Naive thymus-derived CD8-positive, alpha-beta T cell (primary cell): ENCODE measurements at places on chromosomes 5 and 9.
A peak's percentile ranks its signal among the peaks of the same experiment; 100 is the strongest.

DNA sequence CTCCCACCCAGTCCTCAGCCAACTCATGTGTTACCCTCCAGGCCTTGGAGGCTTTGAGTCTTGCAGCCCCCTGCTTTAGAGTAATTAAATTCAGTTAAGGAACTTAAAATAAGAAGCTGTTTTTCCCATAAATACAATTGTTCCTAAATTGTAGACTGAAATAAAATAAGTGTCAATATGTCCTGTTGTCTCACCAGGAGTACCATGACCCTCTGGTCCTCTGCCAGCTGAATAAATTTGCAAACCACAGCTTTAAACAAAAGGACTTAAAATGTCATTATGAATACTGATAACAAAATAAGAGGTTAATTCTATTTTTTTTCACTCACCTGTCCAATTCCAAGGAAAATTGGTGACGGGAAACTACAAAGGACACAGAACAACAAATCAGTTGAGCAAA lies 15.6 kb downstream of the SLC35D2 start:
- no peak for DNase-seq

GRCh38 chr5:59684388-59685190 lies 208.9 kb downstream of the PDE4D start:
- no peak for DNase-seq

DNA sequence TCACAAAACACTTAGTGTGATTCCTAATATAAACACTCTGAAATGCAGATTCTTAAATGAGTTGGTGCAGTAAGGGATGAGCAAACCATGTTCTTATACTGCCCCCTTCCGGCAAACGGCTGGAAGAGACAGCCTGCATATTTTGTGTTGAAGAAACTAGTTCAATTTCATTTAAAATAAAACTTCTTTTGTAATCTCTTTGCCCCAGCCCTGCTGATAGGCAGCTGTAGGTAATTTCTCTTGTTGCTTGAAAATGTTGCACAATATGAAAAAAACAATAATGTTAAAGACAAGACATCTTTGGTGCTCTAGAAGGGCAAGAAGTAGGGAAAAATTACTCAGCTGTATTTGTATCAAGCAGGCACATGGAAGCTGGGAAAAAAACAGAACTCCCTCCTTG lies 89.7 kb upstream of the CCNG1 start:
- DNase-seq: peak; percentile 25

DNA sequence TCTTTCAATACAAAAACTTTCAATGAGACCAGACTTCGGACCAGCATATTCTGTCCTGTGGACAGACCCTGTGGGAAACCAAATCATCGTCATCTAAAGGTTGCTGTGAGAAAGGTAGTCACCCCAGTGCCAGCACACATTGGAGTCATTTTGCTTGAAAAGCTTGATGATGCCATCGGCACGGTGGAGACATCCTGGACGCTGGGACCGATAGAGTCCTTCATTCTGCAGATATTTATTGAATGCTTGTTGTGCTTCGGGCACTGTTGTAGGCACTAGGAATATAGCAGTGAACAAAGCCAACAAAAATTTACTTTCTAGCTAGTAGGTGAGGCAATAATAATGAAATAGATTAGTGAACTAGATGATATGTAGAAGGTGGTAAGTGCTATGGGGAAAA lies 34.9 kb downstream of the SNX18 start:
- no peak for DNase-seq

- no peak for DNase-seq
Measured at GRCh38 chr9:27755846-27756245, 182.6 kb upstream of the C9orf72 start.

- no peak for DNase-seq
Measured at GRCh38 chr5:180640861-180641565, 8.4 kb downstream of the FLT4 start.

DNA sequence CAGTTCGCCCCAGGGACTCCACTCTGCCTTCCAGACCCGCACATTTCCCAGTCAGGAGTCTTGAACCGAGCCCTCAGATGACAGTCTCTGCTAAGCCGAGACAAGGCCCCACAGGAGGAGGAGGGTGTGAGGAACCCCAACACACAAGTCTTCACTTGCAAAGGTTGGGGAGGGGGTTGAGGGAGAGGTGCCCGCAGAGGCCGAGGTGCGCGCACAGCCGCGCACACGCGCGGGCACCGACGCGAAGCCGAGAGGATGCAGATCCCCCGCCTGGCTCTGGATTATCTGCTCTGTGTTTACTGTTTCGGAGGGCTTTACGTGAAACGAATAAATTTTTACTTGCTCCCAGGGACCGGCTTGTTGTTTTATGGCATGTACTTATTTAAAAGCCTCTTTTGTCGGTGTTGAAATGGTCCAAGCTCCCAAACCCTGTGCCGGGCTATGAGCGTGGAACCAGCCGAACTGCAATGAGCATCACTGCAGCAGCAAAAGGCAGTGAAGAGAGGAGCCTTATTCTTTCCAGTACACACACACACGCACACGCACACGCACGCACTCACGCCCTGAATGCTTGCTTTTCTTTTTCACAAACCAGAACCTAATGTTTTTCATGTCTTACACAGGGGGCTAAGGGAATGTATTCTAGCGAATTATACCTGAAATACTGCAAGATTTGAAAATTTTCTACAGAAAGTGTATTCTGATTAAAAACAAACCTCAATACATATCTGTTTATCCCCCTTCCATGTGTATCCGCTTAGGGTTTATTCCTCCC lies 297.7 kb downstream of the PARP8 start:
- no peak for DNase-seq

DNA sequence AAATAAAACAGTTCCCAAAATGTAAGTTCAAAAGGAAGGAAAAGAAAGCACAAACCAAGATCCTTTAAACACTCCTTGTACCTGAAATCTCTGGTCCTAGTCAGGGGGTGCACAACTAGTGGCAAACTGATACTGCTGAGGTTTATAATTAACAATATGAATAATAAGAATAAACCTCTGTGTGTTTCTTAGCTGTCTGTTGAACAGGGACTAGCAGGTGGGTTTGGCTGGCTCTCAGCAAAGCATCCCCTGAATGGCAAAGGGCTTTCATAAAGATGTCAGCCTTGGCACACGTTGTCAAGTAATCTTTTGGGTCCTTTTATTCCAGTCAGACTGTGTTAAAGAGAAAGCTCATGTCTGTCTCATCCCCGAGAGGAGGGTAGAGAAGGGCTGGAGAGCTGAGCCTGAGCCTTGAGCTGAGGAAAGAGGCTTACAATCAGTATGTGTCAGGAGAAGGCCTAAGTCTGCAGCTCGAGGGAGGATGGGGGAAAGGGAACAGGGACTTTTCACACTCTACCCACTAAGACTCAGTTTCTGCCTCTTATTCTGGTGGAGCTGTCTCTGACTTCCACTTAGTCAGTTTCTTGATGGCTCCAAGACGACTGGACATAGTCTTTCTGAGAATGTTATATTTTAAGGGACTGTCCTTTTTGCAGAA lies 123.0 kb downstream of the GALNT10 start:
- DNase-seq: no peak

DNA sequence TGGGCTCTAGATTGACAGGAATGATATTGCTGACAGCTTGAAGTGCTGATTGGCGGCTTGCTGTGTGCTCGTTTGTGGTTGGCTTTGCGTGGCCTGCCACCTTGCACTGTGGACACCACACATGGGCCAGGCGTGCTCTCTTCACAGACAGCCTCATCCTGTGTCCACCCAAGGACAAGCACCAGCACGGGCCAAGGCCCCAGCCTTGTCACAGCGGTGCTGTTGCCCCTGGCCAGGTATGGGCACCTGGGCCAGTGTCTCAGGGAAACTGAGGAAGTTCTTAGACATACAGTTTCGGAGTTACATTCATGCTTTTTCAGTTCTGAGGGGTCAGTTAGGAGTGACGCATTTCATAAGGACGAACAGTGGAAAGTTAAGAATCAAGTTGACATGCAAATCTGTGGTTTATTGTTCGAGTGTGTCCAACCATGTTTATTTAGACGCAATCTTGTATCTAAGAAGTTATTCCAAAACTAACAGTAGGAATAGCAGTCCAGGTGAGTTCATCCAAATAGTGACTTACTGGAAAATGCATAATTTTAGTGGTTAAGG lies 125.9 kb downstream of the EHMT1 start:
- no peak for DNase-seq

- no peak for DNase-seq
Measured at GRCh38 chr9:31582071-31582470, 802.4 kb upstream of the ACO1 start.

GRCh38 chr9:136640171-136641111 lies 22.3 kb upstream of the EGFL7 start:
- no peak for DNase-seq

DNA sequence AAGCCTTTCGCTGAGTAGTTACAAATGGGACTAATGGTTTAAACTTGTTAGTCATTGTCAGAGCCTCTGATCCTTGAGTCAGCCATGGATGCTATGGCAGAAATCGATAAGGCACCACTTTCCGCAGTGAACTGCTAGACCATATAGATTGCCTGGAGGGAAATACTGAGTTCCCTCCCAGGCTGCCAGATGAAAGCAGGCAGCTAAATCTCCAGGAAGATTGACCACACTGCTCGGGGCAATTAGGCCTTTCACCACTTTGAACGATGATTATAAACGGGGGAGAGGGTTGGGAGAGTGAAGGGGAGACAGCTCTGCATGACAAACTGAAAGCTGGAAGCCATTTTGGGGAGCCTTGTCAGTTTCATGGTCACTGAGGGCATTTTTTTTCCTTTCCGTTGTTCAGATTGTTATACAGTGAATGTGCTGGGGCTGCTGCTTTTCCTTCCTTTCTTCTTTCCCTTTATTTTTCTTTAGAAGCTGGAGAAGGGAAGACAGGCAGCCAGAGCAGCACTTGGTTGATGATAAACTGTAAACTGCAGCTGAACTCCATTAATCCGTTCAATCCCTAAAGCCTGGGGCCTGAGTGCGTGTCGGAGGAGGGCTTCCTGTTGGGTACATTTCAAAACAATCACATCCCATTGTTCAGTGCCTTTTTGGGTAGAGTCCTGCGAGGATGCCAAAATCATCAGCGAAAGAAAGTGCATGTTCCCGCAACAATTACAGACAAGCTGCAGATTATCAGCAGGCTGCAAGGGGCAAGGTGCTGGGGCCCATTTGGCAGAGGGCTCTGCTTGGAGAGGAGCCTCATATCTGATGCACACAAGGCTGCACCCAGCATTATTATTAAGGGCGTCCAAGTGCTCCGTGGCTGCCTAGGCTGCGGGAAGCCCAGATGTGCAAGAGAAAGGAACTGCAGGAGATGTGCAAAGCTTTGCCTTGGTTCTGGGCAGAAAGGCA lies 308.4 kb downstream of the PSAT1 start:
- DNase-seq: no peak

DNA sequence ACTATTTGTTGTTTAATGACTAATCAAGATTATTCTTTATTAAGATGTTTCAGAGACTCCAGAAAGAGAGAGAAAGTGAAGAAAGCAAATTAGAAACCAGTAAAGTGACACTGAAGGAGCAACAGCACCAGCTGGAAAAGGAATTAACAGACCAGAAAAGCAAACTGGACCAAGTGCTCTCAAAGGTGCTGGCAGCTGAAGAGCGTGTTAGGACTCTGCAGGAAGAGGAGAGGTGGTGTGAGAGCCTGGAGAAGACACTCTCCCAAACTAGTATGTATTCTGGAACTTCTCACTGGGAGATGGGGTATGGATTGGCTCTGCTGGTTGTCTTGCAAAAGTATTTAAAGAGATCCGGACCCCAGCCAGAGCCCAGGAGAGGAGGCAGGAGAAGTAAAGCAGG lies 33.6 kb downstream of the RAB14 start:
- no peak for DNase-seq

GRCh38 chr5:98004463-98004862 lies 769.0 kb upstream of the RGMB start:
- no peak for DNase-seq

DNA sequence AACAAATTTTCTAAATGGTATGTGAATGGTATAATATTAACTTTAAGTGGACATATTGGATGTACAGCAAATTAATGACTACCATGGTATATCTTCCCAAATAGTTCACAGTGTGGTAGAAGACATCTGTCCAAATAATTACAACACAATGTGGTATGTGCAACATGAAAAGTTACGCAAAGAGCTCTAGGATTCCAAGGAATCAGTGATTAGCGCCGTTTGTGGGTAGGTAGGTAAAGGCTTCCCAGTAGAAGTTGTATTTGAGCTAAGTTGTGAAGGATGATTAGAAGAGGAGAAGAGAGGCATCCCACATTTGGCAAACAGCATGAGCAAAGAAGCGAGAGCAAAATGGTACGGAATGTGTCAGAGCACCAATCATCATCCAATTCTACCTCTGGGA lies 14.3 kb upstream of the KLF9 start:
- DNase-seq: no peak

DNA sequence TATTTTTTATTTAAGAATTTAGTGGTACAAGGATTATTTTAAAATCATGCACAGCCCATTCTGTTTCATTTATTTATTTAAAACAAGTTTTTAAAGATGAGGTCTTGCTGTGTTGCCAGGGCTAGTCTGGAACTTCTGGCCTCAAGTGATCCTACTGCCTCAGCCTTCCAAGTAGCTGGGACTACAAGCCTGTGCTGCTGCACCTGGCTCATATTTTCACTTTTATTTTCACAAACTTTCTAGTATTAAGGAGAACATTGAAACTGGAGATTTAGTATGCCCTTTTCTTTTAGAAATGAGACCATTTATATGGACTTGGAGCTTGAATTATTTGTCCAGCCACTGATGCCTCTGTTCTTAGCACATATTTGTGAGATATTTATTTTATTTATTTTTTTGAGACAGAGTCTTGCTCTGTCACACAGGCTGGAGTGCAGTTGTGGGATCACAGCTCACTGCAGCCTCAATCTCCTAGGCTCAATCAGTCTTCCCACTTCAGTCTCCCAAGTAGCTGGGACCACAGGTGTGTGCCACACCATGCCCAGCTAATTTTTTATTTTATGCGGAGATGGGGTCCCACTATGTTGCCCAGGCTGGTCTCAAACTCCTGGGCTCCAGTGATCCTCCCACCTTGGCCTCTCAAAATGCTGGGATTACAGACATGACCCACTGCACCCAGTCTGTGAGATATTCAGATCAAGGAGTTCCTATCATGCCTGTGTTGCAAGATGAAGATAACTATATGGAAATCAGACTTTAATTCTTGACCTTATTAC lies 7.4 kb downstream of the DMXL1 start:
- DNase-seq: no peak

GRCh38 chr5:82351754-82352145 lies 73.6 kb upstream of the RPS23 start:
- peak; percentile 53 for DNase-seq

DNA sequence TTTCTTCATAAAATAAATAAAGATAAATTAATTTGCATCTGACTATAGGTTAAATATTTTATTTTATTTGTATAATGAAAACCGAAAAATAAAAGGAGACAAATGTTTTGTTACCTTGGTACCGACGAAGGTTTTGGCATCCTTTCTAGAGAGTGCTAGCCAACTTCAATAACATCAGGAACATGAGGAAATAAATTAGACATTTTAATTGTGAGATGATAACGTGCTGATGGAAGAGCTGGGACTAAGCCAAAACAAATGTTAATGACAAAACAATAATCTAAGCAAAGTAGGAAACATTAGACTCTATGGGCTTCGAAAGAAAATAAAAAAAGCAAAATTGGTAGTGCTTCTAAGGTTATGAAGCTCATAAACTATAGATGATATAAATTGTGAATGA lies 201.0 kb downstream of the IRX2 start:
- no peak for DNase-seq
